ENCODE measurements at places on chromosomes 3 and 15.
A peak's percentile ranks its signal among the peaks of the same experiment; 100 is the strongest.

DNA sequence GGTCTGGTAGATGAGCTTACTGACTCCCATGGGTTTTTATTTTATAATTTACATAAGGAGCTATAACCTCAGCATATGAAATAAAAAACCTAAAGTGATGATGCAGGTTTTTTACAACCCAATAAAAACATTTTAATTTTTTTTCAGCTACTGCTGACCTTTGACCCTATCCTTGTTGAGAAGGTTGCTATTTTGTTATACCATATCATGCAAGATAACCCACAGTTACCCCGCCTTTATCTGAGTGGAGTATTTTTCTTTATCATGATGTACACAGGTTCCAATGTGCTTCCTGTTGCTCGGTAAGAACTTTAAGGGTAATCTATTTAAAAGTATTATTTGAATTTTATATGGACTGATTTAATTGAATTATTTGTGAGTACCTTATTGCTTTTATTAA, 70.8 kb downstream of the DNAJC13 start:
- DNase-seq = no peak

DNA sequence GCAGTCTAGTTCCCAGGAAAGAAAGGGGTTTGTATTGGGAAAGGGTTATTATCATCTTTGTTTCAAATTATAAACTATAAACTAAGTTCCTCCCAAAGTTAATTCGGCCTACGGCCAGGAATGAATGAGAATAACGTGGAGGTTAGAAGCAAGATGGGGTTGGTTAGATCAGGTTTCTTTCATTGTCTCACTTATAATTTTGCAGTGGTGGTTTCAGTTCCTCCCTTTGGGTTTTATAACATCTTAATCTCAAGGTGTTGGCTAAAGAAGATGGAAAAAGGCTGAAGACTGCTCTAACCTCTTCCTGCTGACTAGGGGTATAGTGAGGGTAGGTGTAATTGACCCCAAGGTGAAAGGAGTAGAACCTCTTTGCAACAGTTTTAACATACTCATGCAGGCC, 1050.7 kb downstream of the OTOL1 start:
- no peak for DNase-seq

GRCh38 chr3:197339841-197340520, 41.6 kb upstream of the DLG1 start:
- DNase-seq = no peak

- peak; percentile 83 for DNase-seq
Observed at GRCh38 chr3:129690406-129690805, 83.9 kb upstream of the PLXND1 start.

DNA sequence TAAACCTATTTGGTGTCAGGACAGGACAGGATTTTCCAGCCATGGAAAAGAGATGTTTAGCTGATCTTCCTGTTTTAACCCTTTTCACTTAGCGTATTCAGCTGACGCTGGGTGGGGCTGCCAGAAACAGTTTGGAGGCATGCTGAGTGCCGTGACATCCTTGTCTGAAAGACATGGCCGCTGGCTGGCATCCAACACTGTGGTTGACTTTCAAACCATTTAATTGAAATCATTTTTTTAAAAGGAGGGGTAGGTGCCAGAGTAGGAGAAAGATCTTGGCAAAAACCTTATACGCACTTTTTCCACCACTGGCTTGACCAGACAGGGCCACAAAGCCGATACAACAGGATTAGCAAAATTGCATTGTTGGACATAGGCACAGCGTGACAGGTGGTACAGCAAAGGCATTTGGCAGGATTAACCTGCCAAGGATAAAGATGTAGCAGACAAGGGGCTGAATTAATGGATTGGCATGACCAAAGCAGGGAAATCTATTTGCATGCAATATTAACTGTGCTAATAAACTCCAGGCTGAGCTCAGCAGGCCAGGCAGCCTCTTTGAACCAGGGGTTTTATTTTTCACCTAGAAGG, 131.8 kb upstream of the TOPAZ1 start:
- no peak for DNase-seq

DNA sequence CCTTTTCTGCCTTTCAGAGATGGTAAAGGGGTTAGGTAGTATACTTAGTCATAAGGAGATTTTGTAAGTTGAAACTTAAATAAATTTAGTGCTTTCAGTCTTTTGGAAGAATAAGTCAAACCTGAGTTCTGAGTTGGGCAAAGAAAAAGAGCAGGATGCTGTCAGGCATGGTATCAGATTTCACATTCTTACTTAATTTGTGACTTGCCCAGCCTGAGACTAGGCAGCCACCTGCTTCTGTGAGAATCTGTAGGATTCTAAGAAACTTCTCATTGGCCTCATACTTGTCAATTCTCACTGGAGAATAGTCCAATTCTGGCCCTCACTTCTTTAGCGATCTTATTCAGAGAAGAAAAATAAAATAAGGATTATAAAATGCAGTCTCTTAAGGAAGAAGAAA, 577.5 kb downstream of the DIPK2A start:
- DNase-seq = no peak

- DNase-seq = no peak
Observed at GRCh38 chr3:109445210-109445609, 107.9 kb upstream of the DPPA4 start.

DNA sequence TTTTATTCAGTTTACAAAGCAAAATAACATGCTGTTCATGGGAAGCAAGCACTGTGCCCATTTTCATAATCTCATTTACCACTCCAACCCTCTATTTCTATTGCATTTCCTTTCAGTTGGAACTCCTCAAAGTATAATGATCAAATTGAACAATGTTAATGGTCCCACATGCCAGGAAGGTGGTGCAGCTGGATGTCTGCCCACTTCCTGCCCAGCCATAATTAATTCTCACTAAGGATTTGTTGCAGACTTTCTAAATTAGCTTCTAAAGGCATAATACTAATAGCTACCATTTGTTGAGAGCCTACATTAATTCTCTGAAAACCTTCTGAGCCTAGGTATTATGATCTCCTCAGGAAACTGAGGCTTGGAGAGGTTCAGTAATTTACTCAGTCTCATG, 316.1 kb upstream of the TPM1 start:
- DNase-seq = no peak

DNA sequence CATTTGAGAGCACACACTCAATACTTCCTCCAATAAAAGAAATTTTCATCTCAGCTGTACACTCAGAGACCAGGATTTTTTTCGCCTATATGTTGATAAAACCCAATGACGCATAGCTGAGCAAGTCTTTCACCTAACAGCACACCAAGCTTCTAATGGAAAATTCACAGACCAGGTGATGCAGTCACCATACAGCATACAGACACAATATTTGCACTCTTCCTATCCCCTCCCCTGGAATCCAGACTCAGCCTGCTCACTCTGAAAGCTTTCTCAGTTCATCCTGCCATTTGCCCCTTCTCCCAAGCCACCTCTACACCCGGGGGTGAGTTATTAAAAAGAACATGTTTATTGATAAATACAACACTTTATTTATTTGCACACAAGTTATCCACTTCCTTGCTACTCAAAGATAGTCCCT, 1.7 kb downstream of the TBC1D5 start:
- peak; percentile 94 for DNase-seq

- no peak for DNase-seq
Observed at GRCh38 chr3:110859336-110859735, 212.3 kb upstream of the NECTIN3 start.

DNA sequence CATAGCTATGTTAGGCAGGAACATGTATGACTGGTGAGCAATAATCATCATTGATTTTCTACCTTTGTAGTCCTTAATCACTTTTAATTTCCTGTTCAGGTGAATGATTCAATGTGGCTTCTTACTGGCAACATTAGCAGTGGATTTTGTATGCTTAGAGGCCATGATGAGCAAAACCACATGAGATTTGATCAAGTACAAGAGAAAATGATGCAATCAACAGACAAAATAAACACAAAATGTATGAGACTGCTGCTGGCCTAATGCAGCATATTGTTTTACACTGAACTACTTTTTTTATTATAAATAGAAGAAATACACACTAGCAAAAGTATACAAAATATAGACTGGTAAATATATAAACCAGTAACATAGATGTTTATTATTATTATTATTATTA, 47.5 kb upstream of the SI start:
- DNase-seq = no peak
